ENCODE measurements at places on chromosomes 2 and 18.

GRCh38 chr2:104378853-104379374 lies 475.0 kb upstream of the POU3F3 start:
- DNase-seq = peak; percentile 58

DNA sequence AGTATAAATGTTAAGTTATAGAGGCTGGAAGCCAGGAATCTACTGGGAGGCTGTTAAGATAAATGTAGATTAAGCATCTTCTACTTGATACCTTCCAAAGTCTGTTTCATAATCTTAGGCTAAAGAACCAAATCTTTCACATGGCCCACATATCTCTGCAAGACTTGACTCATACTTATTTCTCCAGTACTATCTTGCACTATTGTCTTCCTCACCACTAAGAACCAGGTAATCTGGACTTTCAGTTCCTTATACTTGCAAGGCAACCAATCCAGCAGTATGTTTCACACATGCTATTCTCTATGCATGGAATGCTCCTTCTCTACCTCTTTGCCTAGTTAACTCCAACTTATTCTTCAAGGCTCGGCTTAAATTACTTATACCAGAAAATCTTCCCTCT lies 62.2 kb downstream of the RBMS1 start:
- no peak for DNase-seq

DNA sequence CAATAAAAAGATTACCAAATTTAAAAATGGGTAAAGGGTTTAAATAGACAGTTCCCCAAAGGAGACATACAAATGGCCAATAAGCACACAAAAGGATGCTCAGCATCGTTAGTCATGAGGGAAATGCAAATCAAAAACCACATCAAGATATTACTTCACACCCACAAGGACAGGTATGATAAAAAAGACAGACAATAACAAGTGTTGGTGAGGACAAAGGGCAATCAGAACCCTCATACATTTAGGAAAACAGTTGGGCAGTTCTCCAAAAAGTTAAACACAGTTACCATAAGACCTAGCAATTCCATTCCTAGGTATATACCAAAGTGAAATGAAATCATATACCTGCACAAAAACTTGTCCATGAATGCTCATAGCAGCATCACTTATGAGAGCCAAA lies 14.5 kb downstream of the CREG2 start:
- no peak for DNase-seq

GRCh38 chr2:96684883-96685576 lies 42.5 kb downstream of the FER1L5 start:
- DNase-seq = no peak

DNA sequence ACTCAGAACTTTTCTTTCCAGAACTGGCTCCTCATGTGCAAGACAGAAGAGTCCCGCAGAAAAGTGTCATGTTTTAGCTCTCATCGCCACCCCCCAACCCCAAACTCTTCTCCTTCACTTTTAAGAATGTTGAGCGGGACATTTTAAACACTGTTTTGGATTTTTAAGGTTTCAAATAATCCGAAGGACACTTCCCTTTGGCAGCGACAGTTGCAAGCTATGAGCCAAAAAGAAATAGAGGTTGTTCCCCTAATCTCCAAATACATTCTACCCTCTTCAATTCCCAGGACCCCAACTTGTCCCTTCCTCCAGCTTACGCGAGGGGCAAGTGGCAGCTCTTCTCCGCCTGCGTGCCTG lies 678 bp upstream of the UBE2E3 start:
- DNase-seq = no peak

GRCh38 chr2:100104718-100105677 lies 37.4 kb downstream of the AFF3 start:
- no peak for DNase-seq

GRCh38 chr2:39837856-39838453 lies 58.9 kb upstream of the THUMPD2 start:
- no peak for DNase-seq

Data from hippocampal formation (tissue), 2 donors.